ENCODE measurements at places on chromosomes 6 and 20.
A peak's percentile ranks its signal among the peaks of the same experiment; 100 is the strongest.

- DNase-seq, result peak; percentile 34
Measured at GRCh38 chr6:107658920-107659865, 164.9 kb downstream of the SCML4 start.

- no peak for DNase-seq
Measured at GRCh38 chr6:160029525-160029924, 60.6 kb downstream of the IGF2R start.

DNA sequence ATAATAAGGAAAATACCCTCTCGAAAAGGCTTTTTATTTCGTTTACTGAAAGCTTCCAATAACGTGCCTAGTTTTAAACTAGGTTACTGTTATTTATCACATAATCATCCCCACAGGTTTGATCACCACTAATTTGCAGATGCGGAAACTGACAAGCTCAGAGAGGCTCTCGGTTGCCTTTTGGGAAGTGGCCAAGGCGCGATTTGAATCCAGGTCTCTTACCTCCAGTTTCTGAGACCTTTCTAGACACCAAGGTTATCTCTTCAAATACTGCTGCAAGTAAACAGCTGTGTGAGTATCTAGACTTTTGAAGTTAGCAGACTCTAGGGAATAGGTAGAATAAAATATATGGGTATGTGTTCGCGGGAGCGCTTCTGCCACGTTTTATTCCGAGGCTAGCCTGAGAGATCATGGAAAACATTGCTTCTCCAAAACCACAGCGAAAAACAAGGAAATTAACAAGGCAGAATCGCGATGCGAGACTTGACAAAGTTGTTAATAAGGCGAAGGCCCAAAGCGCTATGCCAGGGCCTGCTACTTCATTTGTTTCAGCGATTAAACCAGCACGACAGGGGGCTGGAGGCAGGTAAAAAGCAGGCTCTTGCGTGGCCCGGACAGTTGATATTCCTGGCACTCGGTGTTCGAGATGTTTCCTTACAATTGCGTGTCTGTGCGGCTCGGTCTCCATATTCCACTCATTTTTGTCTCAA lies 1.8 kb upstream of the JARID2 start:
- DNase-seq, result no peak

DNA sequence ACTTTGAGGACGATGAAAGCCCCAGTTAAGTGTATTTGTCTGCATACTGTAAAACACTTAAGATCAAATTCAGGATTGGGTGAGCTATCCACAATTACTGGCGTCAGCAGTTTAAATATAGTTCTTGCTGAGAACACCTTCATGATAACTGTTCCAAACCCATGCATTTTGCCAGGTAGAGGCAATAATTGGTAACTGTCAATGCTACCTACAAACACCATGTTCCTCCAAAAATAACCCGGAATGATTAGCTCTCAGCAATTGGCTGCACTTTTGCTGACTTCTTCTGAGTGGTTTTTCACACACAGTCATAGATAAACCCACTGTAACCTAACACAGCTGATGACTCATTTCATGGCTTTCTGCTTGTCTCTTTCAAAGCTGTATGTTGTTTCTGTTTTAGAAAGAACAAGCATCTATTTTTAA lies 1358.6 kb upstream of the GJE1 start:
- peak; percentile 79 for DNase-seq

- DNase-seq, result no peak
Measured at GRCh38 chr20:9996944-9997343, 37.8 kb upstream of the ANKEF1 start.

DNA sequence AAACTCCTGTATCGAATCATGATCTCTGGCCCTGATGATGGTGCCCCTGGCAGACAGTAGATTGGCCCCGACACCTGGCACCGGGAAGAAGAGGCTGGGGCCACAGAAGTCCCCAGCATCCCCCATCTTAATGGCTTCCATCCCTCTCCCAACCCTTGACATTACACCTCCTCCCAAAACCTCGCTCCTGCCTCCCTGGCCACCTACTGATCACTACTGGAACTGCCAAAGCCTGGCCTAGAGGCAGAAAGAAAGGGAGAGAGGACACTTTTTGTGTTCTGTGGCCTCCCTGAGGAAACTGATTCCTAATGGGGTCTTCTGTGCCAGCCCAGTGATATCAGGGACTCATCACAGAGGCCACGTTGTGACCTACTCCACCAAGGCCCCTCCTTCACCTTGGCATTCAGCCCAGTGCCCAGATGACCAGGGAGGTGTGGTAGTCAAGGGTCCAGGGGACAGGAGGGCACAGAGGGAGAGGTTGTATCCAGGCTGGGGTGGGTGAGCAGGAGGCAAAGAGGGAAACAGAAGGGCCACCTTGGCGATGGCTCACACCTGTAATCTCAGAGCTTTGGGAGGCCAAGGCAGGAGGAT lies 6.1 kb downstream of the C20orf173 start:
- no peak for DNase-seq

GRCh38 chr6:109783250-109783986 lies 92.3 kb downstream of the FIG4 start:
- DNase-seq, result no peak

DNA sequence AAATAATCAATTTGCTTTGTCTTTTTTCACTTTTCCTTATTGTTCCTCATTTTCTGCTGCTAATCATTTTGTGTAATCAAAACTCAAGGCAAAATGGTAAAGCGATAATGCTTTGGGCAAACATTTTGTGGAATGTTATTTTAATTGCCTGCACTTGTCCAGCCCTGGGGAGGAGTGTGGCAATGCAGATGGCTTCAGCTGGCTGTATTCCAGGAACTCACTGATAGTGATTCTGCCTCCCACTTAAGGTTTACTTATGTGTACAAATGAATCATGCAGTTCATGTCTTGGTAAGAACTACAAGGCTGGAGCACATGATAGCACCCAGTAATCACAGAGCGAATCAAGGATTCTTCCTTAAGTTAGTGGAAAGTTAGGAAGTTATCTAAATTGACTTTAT lies 107.8 kb downstream of the COL19A1 start:
- DNase-seq, result peak; percentile 2

DNA sequence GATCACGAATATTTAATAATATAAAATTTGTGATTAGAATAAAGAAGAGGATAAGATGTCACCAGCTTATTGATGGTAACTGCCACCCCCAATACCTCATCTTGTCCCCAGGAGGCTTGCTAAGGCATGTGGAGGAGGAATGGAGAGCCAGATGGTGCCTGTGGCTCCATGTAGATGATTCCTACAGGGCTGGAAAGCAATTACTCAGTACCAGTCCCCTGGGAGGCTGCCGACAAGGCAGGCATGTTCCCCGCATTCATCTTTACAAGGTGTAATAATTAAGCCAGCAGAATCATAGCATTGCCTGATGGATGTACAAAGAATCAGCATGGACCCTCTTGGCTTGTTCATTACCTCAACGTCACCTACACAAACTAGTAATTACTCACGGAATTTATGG lies 155.3 kb downstream of the PLCB1 start:
- DNase-seq, result no peak

GRCh38 chr20:32731882-32732266 lies 11.4 kb downstream of the COMMD7 start:
- DNase-seq, result no peak

GRCh38 chr6:119147101-119148053 lies 68.9 kb upstream of the FAM184A start:
- DNase-seq, result peak; percentile 97

GRCh38 chr20:16284385-16285100 lies 288.7 kb downstream of the KIF16B start:
- DNase-seq, result no peak

GRCh38 chr6:121886223-121886830 lies 450.9 kb downstream of the GJA1 start:
- peak; percentile 60 for DNase-seq

DNA sequence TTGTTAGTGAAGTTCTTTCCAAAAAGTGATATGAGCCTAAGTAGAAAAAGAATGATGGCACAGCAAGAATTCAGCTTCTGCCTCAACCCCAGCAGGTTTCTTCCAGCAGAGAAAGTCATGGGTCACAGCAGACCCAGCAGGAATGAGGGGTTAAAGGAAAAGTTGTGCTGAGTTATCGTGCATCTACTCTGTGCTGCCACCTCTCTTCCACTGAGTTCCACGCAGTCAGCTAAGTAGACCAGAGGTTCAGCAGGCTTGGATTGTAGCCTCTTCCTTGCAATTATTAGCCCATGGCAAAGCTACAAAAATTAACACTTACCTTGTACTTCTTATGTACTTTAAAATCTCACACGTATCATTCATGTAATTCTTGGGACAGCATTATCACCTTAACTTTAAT lies 510.8 kb downstream of the PTPRT start:
- no peak for DNase-seq

DNA sequence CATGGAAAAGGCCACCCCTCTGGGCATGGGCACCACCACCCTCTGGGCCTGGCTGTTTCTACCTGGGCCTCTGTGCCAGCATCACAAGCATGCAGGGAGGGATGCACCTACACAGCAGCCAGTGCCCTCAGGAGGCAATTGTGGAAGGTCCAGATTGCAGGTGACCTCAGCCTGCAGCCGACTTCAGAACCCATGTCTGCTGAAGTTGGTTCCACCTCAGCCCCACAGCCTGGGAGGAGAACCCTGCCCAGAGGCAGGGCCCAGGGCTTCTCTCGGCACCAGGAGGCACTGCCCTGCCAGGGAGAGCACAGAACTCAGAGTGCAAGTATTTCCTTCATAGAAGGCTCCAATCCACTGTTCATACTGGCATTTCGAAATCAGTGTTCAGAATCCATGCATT lies 149.8 kb downstream of the TTLL2 start:
- DNase-seq, result no peak

- DNase-seq, result no peak
Measured at GRCh38 chr20:5656126-5656525, 94.1 kb upstream of the SHLD1 start.

GRCh38 chr20:58418949-58419748 lies 30.1 kb downstream of the VAPB start:
- DNase-seq, result no peak

DNA sequence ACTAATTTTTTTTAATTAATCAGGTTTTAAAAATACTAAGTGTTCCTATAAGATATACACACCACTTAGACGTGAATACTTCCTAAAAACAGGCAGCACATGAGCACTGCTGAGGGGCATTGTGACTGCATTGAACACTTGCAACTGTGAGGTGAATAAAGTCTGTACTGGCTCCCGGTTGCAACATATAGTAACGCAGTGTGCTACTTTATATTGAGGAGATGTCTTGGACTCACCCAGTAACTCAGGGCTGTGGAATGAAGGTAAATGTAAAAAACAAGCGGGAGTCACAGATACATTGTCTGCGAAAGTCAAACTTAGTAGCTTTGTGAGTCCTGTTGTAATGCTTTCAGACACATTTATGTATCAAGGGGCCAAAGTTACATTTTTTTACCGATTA lies 17.0 kb upstream of the HLA-A start:
- no peak for DNase-seq

DNA sequence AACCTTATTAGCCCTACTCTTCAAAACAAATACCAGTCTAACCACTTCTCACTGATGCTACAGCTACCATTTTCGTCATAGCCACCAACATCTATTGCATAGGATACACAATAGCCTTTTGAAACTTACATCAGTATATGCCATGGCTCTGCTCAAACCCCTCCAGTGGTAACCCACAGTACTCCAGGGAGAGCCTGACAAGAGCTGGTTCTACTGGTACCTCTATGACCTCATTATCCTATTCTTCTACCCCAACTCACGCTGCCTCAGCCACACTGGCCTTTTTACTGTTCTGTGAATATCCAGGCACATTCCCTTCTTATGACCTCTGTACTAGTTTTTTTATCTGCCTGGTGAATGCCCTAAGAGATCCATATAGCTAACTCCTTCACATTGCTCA lies 157.6 kb downstream of the ARHGAP18 start:
- no peak for DNase-seq

DNA sequence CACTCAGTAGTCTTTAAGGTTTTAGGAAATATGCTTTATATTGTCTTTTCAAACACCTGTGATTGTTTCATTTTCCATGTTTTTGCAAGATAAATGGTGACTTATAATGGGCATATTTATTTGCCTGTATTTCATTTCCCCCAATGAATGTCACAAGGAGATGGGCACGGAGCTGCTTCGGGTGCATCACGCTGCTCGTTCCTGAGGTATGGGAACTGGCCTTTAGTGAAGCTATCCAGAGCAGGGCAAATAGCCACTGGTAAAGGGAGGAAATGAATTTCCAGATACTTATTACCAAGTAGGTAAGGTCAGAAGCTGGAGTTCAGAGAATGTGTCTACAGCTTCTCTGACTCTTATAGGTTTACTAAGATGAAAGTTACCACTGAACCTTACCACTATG lies 3.7 kb downstream of the POU3F2 start:
- no peak for DNase-seq

GRCh38 chr6:108541843-108542759 lies 18.6 kb upstream of the FOXO3 start:
- peak; percentile 74 for DNase-seq

DNA sequence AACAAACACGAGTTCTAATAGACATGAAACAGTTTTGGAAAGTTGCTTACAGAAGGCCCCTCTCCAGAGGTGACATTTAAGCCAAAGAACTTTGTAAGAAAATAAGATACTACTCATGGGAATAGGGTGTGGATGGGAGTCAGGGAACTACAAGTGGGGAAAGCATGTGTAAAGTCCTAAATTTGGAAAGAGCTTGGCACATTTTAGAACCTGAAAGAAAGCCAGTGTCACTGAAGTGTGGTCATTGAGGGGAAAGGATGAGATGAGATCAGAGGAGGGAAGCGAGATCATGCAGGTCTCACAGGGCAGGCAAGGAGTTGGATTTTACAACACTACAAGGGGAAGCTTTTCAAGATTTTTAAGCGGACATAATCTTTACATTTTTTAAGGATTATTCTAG lies 38.0 kb downstream of the VGLL2 start:
- no peak for DNase-seq

DNA sequence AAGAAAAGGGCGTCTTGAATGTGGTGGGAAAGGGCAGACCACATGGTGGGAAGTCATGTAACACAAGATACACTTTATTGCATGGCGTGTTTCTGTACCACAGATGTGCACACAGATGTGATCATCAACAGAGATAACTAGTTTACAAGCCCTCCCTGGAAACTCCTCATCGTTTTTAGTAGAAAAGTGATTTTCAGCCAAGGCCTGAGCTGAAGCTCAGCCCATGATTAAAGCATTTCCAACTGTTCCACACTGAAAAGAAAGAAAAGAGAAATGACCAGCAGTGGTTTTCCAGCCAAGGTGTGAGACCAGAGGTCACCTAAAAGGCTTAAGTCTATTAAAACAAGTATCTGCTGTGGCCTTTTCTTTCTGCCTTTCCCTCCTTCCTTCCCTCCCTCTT lies 463.9 kb upstream of the JAG1 start:
- DNase-seq, result no peak

DNA sequence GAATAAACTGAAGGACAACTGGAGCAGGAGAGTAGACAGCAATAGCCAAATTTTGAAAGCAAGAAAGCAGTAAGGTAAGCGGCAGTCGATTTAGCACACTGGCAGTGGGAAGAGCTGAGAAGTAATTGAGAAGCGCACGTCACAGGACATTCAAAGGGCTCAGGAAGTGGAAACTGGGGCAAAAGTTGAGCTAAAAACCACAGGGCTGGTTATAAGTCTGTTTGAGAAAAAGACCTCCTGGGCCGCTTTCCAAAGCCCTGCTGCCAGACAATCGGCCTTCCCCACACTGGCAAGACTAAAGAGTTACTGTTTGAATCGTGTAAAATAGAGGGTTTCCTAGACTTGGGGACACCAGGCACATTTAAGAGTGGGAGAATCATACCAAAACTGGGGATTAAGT lies 161.4 kb downstream of the DNAH8 start:
- no peak for DNase-seq

- DNase-seq, result no peak
Measured at GRCh38 chr6:45310118-45310788, 17.9 kb upstream of the RUNX2 start.

- peak; percentile 3 for DNase-seq
Measured at GRCh38 chr20:25177890-25178321, 17.6 kb upstream of the ENTPD6 start.

All from fibroblast of skin of right quadriceps (primary cell).